ENCODE measurements at places on chromosomes 2 and 18.

GRCh38 chr2:168002021-168002553 is 245.3 kb downstream of the STK39 start:
- peak; percentile 25 for DNase-seq

DNA sequence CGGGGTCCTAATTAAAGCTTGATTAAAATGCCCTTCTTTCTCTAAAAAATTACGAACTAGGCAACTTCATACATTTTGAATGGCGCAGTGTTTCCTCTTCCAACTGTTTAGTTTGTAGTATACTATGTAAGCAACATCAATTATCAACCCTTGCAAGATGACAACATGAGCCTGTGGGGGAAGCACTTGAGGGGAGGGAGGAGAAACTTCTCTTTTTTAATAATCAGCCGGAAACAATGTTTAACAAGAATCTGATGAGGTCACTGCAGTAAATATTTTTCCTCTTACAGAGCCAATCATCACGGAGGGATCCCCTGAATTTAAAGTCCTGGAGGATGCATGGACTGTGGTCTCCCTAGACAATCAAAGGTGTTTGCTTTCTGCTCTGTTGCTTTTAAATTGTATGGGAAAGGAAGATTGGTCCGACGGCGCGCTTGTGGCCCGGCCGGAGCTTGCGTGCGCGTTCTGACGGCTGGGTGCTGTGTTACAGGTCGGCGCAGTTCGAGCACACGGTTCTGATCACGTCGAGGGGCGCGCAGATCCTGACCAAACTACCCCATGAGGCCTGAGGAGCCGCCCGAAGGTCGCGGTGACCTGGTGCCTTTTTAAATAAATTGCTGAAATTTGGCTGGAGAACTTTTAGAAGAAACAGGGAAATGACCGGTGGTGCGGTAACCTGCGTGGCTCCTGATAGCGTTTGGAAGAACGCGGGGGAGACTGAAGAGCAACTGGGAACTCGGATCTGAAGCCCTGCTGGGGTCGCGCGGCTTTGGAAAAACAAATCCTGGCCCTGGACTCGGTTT is 5.3 kb upstream of the DLX1 start:
- no peak for DNase-seq

DNA sequence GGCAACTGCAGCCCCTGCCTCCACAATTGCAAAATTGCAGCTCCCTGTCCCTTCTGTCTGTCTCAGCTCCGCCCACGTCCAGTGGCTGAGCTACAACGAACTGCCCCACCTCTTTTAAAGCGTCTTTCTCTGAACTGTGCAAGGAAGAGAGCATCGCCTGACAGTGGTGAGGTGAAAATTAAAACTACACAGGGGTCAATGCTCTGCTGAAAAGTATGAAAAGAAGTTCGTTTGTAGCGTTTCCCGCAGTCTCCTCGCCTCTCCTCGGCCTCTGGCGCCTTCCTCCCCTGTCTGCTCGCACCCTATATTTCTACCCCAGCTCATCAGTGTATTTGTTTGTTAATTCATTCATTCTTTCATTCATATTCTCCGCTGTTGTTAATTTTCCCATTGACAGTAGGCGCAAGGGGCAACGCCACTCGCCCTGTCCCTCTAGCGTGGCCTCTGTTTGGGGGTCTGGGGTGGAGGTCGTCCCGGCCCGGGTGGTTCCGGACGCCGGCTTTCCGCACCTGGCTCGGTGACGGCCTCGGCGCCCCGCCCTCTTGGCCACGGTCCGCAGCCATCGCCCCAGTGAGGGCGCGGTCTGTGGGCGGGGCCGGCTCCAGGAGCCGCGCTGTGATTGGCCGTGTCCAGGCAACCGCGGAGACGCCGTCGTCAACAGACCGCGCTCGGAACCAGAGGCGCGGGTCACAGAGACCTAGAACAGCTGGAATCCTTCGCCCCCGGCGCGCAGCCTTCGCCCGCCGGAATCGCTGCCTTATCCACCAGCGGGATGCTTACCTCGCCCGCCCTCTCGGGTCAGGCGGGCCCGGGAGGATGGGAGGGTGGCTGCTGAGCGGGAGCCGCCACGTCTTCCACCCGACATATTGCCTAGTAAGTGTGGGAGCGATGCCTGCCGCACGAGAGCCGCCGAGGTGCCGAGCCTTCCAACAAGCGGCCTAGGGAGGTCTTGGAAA is at the start of gene VWA3B:
VWA3B (plus strand) TSS at position 677 of the 956 bp plus-strand sequence. CDS start 5,926 bp downstream, outside the sequence.
- DNase-seq: peak; percentile 14

- DNase-seq: peak; percentile 33
Measured at GRCh38 chr2:223674998-223675609, 72.9 kb upstream of the SCG2 start.

DNA sequence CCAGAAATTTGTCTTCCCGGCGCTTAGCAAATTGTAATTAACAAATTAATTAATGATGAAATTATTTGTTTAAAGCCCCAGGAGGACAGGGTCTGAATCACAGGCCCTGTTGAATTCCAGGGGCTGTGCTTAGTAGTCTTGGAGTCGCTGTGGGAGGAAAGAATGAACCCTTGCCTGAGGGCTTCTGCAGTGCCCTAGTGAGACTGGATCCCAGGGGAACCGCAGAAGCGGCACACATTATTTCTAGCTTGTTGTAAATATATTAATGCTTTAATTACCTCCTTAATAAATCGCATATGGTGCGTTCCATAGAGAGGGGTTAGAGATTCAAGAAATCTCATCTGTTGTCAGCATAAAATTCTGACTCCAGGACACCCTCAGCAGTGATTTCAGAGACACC is 235.4 kb downstream of the CELF4 start:
- no peak for DNase-seq

GRCh38 chr2:68282811-68283418 is 30.6 kb upstream of the PPP3R1 start:
- peak; percentile 50 for DNase-seq

GRCh38 chr2:11976073-11976472 is 229.6 kb downstream of the LPIN1 start:
- DNase-seq: peak; percentile 44

- no peak for DNase-seq
Measured at GRCh38 chr2:58110765-58111164, 64.2 kb downstream of the VRK2 start.

DNA sequence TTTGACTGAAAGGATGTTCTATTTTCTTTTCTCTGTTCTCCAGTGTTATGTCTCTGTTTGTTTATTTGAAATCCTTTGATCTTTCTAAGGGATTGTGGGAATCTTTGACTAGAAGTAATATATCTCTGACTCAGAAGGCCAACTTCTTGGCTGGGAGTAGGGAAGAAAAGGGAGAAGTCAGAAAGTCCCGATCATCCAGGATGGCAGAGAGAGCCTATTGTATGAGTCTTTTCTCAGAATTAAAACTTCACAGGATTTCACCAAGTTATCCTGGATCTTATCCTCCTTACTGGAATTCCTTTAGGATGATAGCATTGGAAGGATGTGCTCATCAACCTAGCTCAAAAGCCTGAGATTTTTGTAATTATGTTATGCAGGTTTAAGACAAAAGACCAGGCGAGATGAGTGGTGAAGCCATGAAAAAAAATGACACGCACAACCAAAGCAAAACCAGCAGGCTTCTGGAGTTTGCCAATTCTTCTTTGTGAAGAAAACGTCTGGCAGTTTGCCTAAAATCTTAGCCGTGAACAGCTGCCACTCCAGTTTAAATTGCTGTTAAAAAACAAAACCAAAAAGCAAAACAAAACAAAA is 383.6 kb upstream of the SMIM21 start:
- peak; percentile 16 for DNase-seq

DNA sequence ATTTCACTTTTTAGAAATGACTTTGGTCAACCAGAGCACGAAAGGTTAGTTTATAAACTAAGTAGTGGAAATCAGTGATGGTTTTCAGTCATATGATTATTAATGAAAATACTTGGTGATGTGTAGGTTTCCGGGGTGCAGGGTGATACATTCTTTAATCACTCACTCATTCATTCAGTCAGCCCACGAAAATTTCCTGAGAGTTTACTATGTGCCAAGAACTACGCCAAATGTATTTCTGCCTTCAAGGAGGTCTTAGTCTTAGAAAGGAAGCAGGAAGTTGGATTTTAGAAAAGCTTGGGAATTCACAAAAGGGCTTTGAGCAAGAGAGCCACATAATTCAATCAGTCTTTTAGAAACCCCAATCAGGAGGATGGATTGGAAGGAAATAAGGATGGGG is 543.6 kb downstream of the PLCL1 start:
- DNase-seq: peak; percentile 64

DNA sequence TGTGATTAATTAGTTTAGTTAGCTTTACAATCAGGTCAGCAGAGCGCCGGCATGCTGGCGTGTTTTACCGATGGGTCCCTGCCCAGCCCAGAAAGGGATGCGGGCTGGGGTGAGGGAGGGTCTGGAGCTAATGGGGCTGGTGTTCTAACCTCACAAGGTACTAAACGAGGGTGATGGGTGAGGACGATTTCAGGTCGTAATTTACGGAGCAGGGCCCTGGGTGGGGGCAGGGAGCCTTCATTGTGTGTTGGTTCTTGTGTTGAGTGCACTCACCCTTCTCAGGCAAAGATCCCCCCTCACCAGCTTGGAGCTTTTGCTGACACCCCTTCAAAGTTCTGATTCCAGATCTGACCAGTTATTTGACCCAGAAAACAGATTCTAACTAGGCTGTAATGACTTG is 39.5 kb downstream of the PTGR3 start:
- no peak for DNase-seq

GRCh38 chr2:104158191-104158590 is 695.7 kb upstream of the POU3F3 start:
- DNase-seq: no peak

- no peak for DNase-seq
Measured at GRCh38 chr18:27794181-27794926, 382.6 kb downstream of the CDH2 start.

- no peak for DNase-seq
Measured at GRCh38 chr18:59959073-59959472, 59.3 kb downstream of the PMAIP1 start.

GRCh38 chr2:40507432-40507831 is 55.5 kb upstream of the SLC8A1 start:
- DNase-seq: no peak

GRCh38 chr2:168461178-168461941 is 5.3 kb downstream of the CERS6 start:
- DNase-seq: no peak

DNA sequence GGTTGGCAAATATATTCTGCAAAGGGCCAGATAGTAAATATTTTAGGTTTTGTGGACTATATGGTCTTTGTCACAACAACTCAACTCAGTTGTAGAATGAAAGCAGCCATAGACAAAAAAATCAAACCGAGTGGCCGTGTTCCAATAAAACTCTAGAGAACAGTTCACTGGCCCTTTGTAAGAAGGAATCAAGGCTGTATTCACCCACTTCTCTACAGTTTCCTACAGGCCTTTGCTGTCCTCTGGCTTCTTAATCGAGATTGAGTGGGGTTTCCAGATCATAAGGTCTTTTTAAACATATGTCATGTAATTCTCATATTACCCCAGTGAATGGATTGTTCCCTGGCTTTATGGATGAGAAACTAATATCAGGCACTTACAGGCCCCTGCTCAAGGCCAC is 448.9 kb upstream of the ETAA1 start:
- no peak for DNase-seq

DNA sequence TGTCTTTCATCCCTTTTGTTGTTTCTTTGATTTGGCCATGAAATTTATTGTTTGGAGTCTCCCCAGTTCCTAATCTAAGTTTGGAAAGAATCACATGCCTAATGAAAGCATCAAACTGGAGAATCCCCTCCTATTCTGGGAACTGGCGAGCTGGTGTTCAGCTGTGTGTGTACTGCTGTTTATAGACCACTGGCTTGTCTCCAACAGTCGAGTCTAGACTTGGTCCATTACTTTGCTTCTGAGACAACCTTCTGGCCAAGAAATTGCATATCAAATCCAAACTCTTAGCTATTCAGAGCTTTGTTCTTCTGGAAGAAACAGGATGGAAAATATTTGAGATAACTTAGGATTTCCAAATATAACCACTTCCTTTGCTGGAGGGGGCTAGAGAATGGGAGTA is 111.5 kb upstream of the THSD7B start:
- DNase-seq: no peak

DNA sequence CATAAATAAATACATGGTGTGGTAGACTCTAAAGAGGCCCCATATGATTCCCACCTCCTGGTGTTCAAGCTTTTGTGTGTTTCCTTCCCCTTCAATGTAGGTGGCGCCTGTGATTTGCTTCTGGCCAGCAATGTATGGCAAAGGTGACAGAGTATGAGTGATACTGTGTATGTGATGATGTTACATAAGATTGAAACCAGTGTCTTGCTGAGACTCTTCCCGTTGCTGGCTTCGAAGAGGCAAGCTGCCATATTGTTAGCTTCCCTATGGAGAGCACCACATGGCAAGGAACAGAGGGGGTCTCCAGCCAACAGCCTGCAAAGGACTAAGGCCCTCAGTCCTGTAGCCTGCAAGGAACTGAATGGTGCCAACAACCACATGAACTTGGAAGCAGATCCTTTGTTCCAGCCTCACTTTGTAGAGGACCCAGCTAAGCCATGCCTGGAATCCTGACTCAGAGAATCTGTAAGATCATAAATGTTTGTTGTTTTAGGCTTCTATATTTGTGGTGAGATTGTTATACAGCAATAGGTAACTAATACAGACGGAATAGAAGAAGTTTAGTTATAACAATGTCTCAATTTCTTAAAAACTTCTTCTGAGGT is 1.7 kb upstream of the SMAD4 start:
- DNase-seq: peak; percentile 19

DNA sequence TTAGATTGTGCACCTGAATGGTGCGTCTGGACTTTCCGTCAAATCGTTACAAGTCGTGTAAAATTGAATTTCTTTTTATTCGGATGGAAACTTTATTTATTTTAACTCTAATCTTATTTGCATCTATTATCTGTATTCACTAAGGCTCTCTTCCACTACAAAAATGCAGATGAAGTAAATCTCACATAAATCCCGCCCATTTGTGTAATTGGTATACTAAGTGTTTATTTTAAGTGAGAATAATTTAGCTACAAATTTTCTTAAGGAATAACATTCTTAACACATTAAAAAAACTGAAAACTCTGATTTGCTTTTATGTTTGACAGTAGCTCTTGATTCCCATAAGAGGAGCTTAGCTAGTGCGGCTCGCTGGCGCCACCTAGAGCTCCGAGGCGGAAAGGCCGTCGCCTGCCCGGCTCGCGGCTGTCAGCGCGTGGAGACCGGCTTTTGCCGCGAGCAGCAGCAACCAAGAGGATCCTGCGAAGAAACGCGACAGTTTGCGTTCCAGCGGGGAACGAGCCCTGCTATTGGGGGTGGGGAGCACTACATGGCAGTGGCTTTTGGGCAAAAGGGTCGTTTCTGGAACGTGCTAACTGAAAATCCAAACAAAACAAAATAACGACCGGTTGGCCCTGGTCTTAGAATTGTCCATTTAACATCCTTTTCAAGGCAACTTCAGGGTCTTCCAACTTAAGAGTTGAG is 6.7 kb downstream of the SP9 start:
- peak; percentile 83 for DNase-seq

DNA sequence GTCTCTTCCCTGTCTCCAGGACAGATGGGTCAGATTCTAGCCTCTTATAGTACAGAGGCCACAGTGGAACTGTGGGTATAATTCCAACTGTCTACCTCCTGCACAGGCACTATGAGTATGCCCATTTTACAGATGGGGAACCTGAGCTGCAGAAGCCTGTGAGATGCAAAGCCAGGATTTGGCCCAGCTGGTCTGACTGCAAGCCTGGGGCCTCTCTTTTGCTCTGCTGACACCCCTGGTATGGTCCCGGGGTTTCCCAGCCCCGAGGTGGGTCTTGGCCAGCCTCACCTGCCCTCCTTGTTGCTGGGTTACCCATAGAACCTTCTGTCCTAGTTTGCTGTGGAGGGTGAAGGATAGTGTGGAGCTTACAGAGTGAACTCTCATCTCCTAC is 9.8 kb downstream of the HS6ST1 start:
- no peak for DNase-seq
